Sigmoid colon (tissue), 7 donors: ENCODE measurements at places on chromosomes 7 and 10. TPM values are rescaled to one million over a fixed set of nuclear protein-coding genes. Genes with fewer than 3 reads are reported as not detected.

The OR6V1 gene
- not detected for polyA plus RNA-seq

The CPED1 gene
- polyA plus RNA-seq: 1.2 TPM

DNA sequence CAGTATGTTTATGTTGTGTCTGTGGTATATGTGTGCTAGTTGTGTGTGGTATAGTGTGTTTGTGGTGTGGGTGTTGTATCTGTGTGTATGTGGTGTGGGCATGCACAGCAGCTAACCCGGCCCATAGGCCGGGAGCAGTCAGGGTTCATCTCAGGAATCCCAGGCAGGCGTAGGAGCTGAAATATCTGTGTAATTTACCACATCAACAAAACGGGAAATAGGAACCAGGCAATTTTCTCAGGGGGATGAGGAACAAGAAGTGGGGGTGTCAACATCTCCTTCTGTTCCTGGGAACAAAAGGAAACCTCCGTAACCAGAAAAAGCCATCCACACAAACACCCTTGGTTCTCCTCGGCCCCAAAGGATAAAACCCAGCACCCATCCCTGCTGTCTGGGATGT, 24.5 kb upstream of the ZNF488 start:
- no peaks in the 10 kb centered on the region for H3K36me3 ChIP-seq
- H3K4me1 ChIP-seq: peaks cover 4% of the 10 kb centered on the region
- no peak overlapping the region for H3K27ac ChIP-seq
- H3K4me3 ChIP-seq: no peak overlapping the region
- no peaks in the 10 kb centered on the region for H3K27me3 ChIP-seq

The FAM180A gene
- polyA plus RNA-seq: not detected

The VWC2 gene
- polyA plus RNA-seq: 0.03 TPM

GRCh38 chr7:94374721-94375566, 19.8 kb upstream of the COL1A2 start:
- H3K4me3 ChIP-seq: no peak overlapping the region
- no peaks in the 10 kb centered on the region for H3K4me1 ChIP-seq
- DNase-seq: peak; percentile 94
- H3K27me3 ChIP-seq: no peaks in the 10 kb centered on the region

DNA sequence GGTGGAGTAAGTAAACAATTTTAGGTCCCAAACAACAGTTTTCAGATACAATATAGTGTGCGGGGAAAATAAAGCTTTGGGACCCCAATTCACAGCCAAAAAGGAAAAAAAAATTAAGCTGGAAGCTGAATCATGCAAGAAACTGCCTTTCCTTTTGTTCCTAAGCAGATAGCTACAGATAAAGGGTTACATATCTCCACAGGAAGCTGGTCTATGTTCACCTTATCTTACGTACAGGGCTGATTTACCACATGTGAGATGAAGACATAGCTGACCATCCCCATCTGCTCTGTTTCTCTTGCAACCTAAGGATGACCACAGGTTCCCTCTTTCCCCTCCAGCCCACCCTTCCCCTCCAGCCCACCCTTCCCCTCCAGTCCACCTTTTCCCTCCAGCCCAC, 14.2 kb upstream of the PFKP start:
- peaks cover 19% of the 10 kb centered on the region for H3K4me1 ChIP-seq
- peak overlapping the region; percentile 63 for H3K27ac ChIP-seq
- H3K27me3 ChIP-seq: no peaks in the 10 kb centered on the region
- no peak overlapping the region for H3K4me3 ChIP-seq
- no peaks in the 10 kb centered on the region for H3K36me3 ChIP-seq
- DNase-seq: no peak

DNA sequence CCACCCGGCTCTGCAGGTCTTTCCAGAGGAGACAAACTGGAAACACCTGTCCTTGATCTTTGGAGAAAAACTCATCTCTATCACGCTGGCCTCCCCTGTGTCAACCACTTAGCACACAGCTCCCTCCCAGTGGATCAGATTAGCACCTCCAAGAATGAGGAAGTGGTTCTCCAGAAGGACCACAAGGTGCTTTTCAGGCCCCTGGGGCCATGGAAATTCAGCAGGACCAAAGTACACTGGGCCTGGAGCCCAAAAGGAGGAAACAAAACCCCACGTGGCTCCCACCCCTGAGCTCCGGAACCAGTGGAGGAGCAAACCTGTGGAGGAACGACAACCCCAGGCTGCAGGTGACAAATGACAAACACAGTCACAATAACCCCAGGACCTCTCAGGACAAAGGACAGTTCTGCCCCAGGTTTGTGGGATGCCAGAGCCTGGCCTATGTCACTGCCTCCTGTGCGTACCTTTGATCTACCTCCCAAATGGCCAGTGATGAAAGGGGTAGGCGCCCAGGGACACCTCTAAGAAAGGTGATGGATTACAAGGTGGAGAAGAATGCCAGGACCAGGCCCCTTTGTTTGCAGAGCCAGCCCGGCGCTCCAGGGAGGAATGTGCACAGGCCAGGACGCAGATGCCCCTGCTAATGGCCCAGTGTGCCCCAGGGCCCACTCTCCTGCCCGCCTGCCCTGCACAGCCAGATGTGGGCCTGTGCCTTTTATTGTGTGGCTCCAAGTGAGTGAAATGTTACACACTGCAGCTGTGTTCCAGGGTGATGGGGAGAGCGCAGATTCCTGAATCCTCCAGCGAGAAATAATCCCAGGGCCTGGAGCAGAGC, 5.7 kb downstream of the TNS3 start:
- DNase-seq: peak; percentile 93
- no peaks in the 10 kb centered on the region for H3K27me3 ChIP-seq
- H3K36me3 ChIP-seq: no peaks in the 10 kb centered on the region

GRCh38 chr7:111210996-111211395, 120.1 kb downstream of the LRRN3 start:
- no peak overlapping the region for H3K4me3 ChIP-seq
- no peak overlapping the region for H3K27ac ChIP-seq
- no peaks in the 10 kb centered on the region for H3K4me1 ChIP-seq
- DNase-seq: no peak
- no peaks in the 10 kb centered on the region for H3K27me3 ChIP-seq
- H3K36me3 ChIP-seq: no peaks in the 10 kb centered on the region

The KNDC1 gene
- under 0.01 TPM for polyA plus RNA-seq

DNA sequence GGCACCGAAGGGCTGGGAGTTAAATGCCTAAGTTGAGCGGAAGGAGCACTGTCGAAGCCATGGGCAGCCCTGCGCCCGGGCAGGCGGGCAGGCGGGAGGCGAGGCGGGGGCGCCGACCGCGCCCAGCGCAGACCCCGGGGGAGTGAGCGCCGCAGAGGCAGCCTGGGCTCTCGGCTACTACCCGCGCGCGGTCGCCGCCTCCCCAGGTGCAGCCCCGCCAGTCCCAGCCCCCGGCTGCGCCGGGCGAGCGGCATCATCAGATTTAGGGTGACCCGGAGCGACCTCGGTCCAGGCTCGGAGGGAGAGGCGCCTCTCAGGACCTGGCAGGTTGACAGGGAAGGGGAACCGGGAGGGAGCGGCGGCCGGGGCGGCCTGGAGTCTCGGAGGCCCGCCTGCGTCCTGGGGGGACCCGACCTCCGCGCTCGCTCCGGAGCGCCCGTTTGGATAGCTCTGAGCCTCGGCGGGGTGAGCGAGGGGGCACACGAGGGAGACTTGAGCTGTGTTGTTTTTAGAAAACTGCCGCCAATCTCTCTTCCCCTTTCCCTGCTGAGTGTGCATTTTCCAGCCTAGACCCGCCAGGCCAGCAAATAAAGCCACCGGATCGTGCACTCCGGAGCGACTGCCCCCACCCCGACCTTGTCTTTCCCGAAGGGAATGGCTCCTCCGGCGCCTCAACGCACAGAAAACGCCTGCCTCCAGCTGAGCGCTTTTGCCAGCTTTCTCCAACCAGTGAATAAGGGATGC, 2.3 kb upstream of the NRP1 start:
- H3K4me1 ChIP-seq: peaks cover 55% of the 10 kb centered on the region
- H3K27me3 ChIP-seq: no peaks in the 10 kb centered on the region
- peak overlapping the region; percentile 62 for H3K4me3 ChIP-seq
- H3K36me3 ChIP-seq: no peaks in the 10 kb centered on the region
- peak overlapping the region; percentile 91 for H3K27ac ChIP-seq
- DNase-seq: peak; percentile 71

DNA sequence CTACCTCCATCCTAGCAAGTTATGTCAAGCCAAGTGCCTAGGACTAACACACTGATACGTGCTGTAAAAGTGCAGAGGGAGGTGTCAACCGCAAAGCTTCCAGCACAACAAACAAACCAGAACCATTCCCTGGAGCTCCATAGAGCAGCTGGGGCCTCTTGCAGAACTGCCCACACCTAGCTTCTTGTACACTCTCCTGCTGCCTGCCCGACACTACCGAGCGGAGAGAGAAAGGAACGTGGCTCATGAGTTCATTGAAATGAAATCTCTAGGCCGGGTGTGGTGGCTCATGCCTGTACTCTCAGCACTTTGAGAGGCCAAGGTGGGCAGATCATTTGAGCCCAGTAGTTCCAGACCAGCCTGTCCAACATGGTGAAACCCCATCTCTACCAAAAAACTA, 73.5 kb downstream of the MKI67 start:
- H3K4me3 ChIP-seq: no peak overlapping the region
- peaks cover 5% of the 10 kb centered on the region for H3K36me3 ChIP-seq
- H3K27ac ChIP-seq: no peak overlapping the region
- no peaks in the 10 kb centered on the region for H3K4me1 ChIP-seq
- no peaks in the 10 kb centered on the region for H3K27me3 ChIP-seq
- DNase-seq: peak; percentile 24

The ARL3 gene
- polyA plus RNA-seq: 4.6 TPM

DNA sequence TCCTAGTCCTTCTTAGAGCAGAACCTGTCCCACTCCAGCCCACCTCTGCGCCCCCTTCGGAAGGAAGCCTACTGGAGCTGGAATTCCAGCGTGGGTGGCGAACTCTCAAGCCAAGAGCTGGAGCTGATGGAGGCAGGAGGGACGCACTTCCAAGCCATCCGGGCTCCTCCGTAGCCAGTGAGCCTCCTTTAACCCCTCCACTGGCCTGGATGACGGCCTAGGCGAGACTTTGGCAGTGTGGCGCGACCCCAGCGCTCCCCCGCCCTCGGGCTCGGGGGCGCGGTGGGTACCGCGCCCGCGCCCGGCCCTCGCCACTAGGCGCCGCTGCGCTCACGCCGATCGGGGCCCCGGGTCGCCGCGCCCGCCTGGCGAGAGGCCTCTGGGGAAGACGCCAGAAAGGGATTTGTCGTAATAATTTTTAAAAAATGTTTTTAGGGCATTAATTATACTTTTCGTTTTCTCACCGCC, 5.1 kb upstream of the EMX2 start:
- no peak overlapping the region for H3K27ac ChIP-seq
- no peak overlapping the region for H3K4me3 ChIP-seq
- H3K27me3 ChIP-seq: peaks cover 97% of the 10 kb centered on the region
- no peaks in the 10 kb centered on the region for H3K36me3 ChIP-seq
- H3K4me1 ChIP-seq: peaks cover 39% of the 10 kb centered on the region

DNA sequence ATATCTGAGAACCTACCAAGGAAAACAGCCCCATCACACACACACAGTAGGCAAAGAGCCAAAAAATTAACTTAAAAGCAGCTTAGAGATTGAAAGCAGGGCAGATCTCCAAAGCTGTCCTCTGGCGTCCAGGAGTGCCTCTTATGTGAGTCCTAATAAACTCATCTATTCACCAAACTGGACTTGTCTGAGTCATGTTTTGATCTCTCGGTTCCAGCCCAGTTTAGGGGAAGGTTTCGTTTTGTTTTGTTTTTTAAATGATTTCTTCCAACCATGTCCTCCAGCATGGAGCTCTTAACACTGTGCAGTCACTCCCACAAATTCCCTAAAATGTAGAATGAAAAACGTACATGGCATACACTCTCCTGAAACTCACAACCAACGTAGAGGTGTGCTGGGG, 6.7 kb upstream of the PRSS37 start:
- no peak overlapping the region for H3K4me3 ChIP-seq
- no peak for DNase-seq
- no peaks in the 10 kb centered on the region for H3K4me1 ChIP-seq
- H3K36me3 ChIP-seq: no peaks in the 10 kb centered on the region
- no peaks in the 10 kb centered on the region for H3K27me3 ChIP-seq

GRCh38 chr10:81081887-81082620, 544.4 kb downstream of the SH2D4B start:
- H3K27me3 ChIP-seq: no peaks in the 10 kb centered on the region
- DNase-seq: no peak
- no peak overlapping the region for H3K4me3 ChIP-seq
- no peaks in the 10 kb centered on the region for H3K4me1 ChIP-seq

GRCh38 chr10:12420530-12421120, 71.3 kb downstream of the CAMK1D start:
- H3K27me3 ChIP-seq: no peaks in the 10 kb centered on the region
- no peak overlapping the region for H3K27ac ChIP-seq
- no peaks in the 10 kb centered on the region for H3K36me3 ChIP-seq
- no peak for DNase-seq

The CDK13 gene
- polyA plus RNA-seq: 8.4 TPM

DNA sequence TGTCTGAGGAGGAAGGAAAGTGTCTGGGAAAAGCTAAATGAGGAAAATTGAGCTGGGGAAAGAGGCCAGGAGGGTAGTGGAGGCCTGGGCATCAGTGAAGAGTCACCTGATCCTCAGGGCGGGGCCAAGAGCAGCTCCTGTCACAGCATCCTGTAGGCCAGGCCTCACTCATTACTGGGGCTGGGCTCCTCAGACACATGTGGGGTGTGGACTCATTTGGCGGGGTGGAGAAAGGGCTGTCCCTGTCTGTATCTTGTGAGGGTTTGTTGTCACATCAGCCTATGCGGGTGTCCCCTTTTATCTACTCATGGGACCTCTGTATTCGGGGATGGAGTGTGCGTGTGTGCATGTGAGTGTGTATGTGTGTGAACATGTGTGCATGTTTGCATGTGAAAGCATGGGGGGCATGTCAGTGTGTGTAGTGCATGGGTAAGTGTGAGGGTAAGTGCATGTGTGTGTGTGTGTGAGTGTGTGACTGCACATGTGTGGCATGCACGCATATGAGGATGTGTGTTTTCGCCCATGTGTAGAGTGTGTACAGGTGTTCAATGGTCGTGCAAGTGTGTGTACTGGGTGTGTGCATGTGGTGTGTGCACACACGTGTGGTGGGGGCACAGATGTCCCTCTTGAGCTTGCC, 67.8 kb downstream of the RAMP3 start:
- no peaks in the 10 kb centered on the region for H3K36me3 ChIP-seq
- H3K4me3 ChIP-seq: no peak overlapping the region
- DNase-seq: no peak
- H3K27ac ChIP-seq: no peak overlapping the region
- no peaks in the 10 kb centered on the region for H3K4me1 ChIP-seq
- no peaks in the 10 kb centered on the region for H3K27me3 ChIP-seq

GRCh38 chr7:66905278-66905677, 15.7 kb upstream of the TMEM248 start:
- H3K4me1 ChIP-seq: no peaks in the 10 kb centered on the region
- H3K4me3 ChIP-seq: no peak overlapping the region
- H3K27ac ChIP-seq: no peak overlapping the region
- no peaks in the 10 kb centered on the region for H3K36me3 ChIP-seq
